ENCODE measurements at places on chromosomes 7 and 10.

GRCh38 chr10:29057822-29058331, 231.0 kb upstream of the LYZL1 start:
- no peak for DNase-seq

DNA sequence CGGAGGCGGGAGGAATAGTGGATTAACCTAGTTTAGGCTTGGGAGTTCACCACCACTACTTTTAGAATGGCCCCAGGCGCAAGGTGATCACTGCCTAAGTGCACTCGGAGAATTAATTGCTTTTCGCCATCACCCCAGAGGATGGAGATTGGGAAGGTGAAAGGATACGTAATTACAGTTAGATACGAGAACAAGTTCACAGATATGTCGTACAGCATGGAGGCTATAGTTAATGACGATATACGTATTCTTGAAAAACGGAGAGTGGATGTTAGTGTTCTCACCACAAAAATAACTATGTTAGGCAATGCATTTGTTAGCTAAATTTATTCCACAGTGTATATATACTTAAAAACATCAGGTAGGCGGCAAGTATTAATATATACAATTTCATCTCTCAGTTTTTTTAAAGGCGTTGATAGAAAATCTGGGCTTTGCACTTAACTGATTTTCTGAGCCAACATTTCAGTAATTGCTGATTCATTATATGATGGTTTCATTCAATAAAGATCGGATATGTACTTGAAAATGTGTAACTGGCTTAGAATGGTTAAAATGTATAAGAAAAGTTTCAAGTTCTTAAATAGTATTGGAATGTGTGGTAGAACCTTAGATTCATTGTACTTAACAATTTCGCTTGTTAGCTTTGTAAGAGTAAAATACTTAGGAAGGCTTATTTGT, 683 bp downstream of the CDC123 start:
- DNase-seq = no peak

DNA sequence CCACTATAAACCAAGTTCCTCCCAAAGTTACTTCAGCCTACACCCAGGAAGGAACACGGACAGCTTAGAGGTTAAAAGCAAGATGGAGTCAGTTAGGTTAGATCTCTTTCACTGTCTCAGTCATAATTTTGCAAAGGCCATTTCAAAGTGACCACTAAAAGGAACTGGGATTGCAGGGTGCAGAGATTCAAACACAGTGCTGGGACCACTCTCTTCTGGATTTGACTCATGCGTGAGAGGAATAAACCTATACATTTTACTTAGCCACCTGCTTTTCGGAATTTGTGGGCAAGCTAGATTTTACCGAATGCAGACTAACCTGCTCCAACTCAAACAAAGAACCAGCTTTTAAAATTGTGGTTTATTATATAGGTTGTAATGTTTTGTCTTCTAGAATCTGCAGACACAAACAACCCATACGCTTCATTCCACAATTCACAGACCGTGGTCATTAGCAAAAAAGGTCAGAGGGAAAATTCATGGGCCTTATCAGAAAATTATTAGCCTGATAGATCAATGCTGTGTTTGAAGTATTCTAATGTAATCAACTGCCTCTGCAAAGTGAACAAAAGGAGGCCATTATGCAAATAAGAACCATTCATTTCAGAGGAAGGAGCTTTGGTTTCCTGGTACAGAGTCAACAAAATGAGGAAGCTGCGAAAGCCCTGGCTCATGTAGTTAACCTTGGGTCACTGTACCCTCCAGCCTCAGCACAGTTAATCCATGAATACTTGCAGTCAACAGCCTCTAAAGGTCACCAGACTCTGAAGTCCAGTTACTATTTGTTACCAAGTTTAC, 342.7 kb upstream of the KLF6 start:
- no peak for DNase-seq

GRCh38 chr10:48266528-48266927, 8.0 kb downstream of the FRMPD2 start:
- no peak for DNase-seq

DNA sequence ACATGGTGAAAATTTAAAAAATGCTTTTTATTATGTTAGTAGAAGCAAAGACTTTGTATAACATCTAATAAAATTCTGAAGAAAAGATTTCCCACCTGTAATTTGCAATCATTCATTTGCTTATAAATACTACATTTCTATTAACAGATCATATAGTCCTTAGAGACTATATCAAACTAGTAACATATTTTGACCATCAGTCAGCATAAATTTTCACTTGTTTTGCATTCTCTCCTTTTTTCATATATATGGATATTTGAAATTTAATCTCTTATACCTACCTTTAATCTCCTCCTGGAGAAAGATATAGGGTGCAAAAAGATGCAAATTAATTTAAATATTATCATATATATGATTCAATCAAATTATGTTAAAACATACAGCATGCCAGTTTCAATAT, 16.9 kb upstream of the TAS2R16 start:
- DNase-seq = no peak

DNA sequence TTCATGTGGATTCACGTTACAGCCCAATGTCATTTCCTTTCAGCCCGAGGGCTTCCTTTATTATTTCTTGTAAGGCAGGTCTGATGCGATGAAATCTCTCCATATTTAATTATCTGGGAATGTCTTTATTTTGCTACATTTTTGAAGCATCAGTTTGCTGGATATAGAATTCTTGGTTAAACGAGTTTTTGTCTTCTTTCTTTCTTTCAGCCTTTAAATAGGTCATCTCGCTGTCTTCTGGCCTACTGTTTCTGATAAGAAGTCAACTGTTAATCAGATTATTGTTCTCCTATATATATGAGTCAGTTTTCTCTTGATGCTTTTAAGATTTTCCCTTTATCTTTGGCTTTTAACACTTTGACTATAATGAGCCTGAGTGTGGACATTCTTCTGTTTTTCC, 184.7 kb downstream of the TMEM178B start:
- no peak for DNase-seq

GRCh38 chr10:102066399-102067088, 1.4 kb downstream of the HPS6 start:
- no peak for DNase-seq

DNA sequence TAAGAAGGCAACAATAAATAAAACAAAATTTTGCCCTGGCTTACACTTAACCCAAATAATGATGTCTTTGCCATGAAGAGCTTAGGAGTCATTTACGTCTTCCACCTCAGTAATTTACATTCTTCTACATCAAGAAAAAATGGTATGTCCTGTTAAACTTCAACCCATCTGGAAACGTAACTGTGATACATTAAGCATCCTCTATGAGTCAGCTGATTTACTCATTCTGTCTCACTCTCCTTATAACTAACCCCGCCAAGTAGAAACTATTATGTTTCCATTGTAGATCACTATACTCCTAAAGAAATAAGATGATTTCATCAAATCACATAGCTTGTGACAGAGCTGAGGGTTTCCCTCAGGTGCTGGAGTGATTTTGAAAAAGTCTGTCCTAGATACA, 330.7 kb downstream of the CDC14C start:
- no peak for DNase-seq

DNA sequence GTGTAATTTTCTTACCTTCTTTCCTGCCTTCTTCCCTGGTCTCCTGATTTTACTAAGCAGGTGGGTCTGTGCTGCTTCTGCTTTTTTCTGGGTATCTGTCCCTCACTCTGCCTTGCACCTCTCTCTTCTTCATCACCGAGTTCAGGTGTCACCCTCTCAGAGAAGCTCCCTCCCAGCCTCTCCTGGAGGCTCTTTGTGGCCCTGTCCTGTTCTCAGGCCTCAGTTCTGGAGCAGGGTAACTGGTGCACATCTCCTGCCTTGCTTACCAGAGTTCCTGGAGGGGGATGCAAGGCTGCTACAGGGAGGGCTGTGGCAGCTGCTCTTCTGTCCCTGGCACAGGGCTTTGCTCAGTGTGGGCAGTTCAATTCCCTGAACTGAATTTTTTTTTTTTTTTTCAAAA, 66.1 kb downstream of the RBM33 start:
- DNase-seq = no peak

DNA sequence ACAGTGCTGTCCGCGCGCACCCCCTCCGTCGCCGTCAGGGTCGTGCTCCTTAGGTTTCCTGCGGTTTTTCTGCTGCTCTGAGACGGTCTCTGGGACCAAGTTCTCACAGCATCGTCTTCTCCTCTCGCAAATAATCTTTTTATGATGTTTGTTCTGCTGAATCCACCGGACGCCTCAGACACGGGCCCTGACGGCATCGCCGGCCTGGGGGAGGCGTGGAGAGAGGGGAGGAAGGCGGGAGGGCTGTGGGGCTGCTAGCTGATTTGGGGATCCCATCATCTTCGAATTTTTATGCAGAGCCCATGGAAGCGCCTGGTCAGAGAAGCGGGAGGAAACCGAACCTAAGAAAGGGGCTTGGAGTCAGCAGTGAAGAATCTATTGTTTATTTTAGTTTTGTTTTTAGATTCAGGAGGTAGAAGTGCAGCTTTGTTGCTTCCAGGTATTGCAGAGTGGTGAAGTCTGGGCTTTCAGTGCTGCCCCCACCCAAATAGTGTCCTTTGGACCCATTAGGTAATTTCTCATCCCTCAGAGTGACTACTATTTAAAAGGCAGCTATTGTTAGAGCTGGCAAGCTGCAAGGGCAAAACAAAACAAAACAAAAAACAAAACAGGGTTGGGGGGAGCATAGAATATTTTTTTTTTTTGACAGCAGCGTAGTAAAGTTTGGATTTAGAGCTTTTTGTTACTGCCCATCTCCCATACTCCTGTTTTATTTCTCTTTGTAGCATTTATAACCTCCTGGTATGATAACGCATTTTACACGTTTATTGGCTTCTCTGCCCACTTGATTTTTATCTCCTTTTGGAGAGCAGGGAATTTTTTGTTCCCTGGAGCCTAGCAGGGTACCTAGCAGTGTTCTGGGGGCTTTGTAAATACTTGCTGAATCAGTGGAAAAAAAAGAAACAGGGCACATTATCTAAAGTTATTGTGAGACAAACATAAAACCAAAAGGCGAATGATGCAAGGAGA, 92.6 kb downstream of the SPAG6 start:
- no peak for DNase-seq

DNA sequence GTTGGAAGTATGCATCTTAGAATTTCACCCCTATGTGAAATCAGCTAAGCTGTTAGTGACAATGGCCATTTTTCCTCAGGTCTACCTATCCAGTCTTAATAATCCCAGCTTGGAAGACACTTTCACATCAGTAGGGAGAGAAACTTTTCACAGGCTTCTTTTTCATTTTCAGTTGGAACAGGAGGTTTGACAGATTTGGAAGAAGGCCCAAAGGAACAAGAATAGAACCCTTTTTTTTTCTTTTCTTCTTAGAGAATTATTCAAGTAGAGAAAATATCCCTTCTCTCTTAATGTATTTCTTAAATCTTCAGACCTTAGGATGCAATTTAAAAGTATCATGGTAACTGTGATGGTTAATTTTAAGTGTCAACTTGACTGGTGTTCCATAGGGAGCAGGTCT, 410.5 kb upstream of the C7orf33 start:
- no peak for DNase-seq

- no peak for DNase-seq
Measured at GRCh38 chr10:17768496-17768895, 16.5 kb downstream of the TMEM236 start.

GRCh38 chr10:132212816-132213215, 26.1 kb downstream of the DPYSL4 start:
- no peak for DNase-seq
